Adrenal gland (tissue), 19 donors: ENCODE measurements at places on chromosomes 1 and 21. TPM values are rescaled to one million over a fixed set of nuclear protein-coding genes. Genes with fewer than 3 reads are reported as not detected.
A peak's percentile ranks its signal among the peaks of the same experiment; 100 is the strongest.

- DNase-seq, result no peak
Observed at GRCh38 chr1:107443027-107443426, 302.2 kb downstream of the NTNG1 start.

GRCh38 chr1:210143465-210144062 is 89.0 kb upstream of the SERTAD4 start:
- peak; percentile 49 for DNase-seq

- no peak for DNase-seq
Observed at GRCh38 chr1:58739856-58740466, 40.1 kb upstream of the MYSM1 start.

DNA sequence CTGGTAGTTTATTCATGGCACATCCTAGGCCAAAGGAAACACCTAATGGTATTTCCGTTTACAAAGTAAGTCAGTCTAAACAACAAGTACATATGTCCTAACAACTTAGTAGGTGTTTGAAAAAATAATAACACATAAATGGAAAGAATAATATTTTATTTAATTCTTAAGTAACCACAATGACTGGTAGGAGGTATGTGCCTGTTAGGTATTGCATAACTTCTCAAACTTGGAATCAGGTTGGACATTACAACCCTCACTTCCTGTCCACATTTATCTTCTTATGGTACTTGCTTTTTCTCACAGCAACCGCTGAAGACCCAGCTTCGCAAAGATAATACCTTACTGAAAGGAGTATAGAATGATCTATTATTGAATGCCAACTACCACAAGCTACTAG is 64.2 kb downstream of the VPS13D start:
- no peak for DNase-seq

The ADORA3 gene
- 34.3 TPM for total RNA-seq
